ENCODE measurements at places on chromosomes 13 and 19.

GRCh38 chr13:102770435-102770834 lies 3.2 kb downstream of the TEX30 start:
- DNase-seq, result no peak

DNA sequence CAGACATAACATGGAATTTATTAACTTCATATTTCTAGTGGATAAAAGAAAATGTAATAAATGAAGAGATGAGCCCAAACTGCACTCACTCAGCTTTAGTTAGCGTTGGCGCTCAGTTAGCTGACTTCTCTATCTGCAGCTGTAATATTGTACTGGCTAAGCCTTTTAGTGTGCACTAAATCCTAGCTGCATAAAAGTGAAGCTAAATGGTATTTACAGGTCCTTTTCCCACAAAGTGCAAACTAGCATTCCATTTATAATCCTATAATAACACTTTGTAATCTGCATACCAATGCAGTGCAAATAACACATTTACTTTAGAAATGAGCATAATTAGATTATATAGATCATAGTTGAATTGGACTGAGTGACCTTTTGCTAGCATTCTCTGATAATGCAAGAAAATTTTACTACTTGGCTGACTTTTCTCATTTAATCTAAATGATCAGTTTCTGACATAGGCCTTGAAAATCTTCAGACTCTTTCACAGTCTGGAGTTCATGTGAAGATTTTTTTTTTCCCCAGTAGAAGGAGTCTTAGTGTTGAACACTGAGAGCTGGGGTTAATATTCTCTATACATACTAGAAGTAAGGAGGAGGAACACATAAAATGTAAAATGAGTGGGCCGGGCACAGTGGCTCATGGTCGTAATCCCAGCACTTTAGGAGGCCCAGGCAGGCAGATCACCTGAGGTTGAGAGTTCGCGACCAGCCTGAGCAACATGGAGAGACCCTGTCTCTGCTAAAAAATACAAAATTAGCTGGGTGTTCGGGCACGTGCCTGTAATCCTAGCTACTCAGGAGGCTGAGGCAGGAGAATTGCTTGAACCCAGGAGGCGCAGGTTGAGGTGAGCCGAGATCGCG lies 1426.4 kb downstream of the PCDH9 start:
- DNase-seq, result no peak

- no peak for DNase-seq
Observed at GRCh38 chr13:100666124-100666523, 8.5 kb downstream of the TMTC4 start.

DNA sequence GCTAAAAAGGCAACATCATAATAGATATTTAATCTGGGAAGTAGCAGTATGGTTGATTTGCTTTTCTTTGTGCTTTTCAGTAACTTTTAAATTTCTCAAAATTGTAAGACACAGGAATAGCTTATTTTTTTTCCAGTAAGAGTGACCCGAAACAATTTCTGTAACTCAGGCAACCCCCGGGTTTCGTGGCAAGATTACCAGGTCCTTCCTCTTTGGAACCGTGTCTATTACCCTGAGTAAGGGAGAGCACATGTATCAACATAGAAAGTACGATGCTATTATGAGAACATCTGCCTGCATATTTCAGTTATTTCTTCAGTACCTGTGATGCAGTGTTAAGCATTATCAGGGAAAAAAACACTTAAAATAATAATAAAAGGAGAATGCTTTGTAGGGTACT lies 64.1 kb downstream of the DOCK9 start:
- no peak for DNase-seq

GRCh38 chr19:14563989-14564651 lies 7.7 kb downstream of the NDUFB7 start:
- DNase-seq, result peak; percentile 45

DNA sequence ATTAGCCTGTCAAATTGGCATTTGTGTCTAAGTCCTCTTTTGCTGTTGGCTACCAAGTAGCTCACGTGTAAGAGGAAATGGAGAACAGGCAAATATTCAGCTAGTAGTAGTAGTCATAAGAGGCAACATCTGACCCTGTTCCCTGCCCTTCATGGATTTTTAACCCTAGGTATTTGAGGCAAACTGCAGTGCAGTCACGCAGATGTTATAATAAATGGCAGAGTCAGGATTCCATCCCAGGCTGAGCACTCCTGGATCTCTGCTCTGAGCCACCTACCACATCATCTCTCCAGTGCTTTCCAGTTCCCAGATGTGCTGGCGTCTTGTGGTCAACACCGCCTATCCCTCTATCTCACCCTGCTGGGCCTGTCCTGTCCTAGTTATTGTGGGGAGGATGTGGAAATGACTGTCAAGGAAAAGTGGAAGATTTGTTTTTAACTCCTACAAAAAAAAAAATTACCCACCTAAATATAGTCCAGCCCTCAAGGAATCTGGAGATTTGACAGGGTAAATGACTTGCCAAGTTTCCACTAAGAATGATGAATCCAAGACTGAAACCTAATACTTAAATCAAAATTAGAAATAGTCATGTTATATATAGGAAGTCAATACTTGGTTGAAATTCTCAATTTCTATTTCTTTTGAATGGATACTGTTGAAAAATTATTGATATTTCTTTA lies 322.9 kb downstream of the GPC6 start:
- DNase-seq, result no peak

DNA sequence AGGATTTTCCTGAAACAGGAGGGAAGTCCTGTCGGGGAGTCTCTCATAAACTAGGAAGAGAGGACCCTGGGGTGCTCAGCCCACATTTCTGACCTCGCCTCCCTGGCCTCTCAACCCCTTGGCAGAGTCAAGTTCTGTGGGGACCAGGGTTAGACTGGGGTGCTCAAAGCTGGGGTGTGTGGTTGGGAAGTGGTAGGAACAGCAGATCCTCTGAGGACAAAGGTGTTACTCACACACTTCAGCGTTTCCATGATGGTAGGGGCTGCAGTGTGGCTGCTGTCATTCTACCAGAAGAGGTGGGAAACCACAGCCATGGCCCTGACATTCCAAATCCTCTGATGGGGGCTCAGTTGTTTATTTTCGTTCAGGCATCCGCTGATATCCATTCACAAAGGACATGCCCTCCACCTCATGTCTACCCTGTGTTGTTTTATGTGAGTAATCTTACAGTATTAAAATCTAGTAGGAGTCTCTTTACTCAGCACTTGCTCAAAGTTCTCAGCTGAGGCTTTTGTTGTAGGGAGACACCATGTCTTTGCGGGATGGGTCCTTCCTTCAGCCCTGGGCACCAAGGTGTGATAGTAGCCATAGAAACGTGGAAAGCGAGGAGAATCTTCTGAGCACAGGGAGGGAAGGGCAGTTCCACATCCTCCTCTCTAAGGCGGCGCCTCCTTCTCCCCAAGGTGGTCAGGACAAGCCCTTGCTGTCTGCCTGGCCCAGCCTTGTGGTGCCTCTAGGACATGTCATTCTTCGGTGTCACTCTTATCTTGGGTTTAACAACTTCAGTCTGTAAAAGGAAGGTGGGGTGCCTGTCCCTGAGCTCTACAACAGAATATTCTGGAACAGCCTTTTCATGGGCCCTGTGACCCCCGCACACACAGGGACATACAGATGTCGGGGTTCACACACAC lies 1.5 kb downstream of the KIR2DL3 start:
- no peak for DNase-seq

DNA sequence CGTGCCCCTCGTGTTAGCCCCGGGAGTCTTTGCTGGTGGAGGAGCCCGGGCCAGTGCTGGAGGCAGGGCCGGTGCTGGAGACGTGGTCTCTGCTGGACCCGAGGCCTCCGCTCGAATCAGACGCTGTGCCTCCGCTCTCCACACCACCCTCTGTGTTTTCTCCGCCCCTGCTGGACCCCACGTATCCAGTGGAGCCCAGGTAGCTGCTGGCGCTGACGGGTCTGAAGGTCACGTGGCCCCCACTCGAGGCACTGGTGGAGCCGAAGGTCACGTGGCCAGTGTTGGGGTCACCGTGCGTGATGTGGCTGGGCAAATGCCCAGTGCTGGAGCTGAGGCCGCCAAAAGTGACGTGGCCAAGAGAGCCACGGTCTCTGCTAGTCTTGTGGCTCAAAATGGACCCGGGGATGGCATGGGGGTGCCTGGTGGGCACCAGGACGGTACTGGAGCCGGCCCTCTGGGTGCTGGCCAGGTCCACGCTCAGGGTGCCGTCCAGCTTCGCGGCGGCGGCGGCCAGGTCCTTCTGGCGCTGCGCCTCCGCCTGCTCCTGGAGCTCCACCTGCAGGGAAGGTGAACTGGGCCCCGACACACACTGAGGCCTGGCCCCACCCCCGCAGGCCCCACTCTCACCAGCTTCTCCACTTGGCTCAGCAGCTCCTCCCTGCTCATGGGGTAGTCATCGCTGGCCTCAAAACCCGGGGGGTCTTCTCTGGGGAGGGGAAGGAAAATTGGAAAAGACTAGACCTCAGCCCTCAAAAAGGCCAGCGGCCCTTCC lies 27.3 kb downstream of the ZNF114 start:
- no peak for DNase-seq

- no peak for DNase-seq
Observed at GRCh38 chr13:33550885-33551284, 265.3 kb upstream of the STARD13 start.

DNA sequence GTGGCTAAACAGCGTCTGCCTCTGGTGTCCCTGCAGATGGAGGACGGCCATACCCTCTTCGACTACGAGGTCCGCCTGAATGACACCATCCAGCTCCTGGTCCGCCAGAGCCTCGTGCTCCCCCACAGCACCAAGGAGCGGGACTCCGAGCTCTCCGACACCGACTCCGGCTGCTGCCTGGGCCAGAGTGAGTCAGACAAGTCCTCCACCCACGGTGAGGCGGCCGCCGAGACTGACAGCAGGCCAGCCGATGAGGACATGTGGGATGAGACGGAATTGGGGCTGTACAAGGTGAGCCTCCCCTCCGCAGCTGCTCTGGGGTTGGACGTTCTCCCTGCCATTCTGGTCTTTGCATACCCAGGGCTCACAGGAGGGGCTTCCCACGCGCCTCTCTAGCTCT lies 19.9 kb downstream of the UHRF1 start:
- DNase-seq, result no peak

GRCh38 chr13:32669030-32669646 lies 82.9 kb downstream of the PDS5B start:
- DNase-seq, result peak; percentile 36

GRCh38 chr13:33445476-33445875 lies 159.9 kb upstream of the STARD13 start:
- no peak for DNase-seq

DNA sequence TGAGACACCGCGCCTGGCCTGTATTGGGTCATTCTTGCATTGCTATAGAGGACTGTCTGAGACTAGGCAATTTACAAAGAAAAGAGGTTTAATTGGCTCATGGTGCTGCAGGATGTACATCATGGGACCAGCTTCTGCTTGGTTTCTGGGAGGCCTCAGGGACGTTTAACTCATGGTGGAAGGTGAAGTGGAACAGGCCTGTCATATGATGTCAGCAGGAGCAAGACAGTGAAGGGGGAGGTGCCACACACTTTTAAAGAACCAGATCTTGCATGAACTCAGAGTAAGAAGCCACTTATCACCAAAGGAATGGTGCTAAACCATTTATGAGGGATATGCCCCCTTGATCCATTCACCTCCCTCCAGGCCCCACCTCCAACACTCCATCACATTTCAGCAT lies 18.7 kb downstream of the CARD8 start:
- no peak for DNase-seq
